Hematopoietic multipotent progenitor cell (in vitro differentiated cells): ENCODE measurements at places on chromosomes 7 and 10.
A peak's percentile ranks its signal among the peaks of the same experiment; 100 is the strongest.

GRCh38 chr10:110279407-110279986 is 25.2 kb downstream of the SMNDC1 start:
- DNase-seq = peak; percentile 29

GRCh38 chr10:96212911-96213310 is 58.5 kb downstream of the BLNK start:
- no peak for DNase-seq

DNA sequence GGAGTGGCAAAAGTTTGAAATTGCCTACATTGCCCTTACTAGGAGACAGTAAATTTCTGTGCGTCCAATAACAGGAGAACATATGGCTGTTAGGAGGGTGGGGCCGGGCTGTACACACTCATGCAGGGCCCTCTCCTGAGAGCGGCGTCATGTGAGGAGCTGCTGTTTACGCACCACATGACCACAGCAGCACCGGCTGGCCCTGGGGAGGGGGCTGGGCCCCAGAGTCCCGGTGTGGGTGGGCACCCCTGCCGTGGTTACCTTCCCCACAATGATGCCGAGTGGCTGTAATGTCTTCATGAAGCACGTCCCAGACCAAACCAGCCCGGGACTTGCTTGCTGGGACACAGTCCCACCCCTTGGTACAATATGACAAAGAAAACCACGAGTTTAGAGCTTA is 308.7 kb downstream of the DNAJB6 start:
- no peak for DNase-seq

DNA sequence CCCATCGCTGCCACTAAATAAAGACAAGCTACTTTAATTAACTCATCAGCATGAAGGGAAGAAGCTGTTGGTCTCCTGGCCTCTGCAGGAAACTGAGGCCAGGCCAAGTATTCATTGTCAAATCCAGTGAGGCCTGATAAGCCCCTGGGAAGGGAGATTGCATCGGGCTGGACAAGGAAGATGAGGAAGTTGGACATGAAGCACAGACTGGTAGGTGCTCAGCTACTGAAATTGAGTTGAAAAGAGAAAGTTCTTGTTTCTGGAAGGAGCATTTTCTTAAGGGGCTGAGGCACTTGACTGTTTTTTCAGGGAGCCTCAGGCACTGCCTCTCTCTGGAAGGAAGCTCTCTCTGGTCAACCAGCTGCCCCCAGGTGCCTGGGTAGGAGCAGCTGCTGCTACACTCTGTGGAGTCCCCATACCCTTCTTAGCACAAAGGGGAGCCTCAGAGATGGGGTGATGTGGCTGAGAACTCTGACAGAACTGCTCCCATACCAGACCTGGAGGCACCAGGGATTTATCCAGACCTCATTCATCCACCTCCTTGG is 90.3 kb upstream of the IKZF1 start:
- no peak for DNase-seq

DNA sequence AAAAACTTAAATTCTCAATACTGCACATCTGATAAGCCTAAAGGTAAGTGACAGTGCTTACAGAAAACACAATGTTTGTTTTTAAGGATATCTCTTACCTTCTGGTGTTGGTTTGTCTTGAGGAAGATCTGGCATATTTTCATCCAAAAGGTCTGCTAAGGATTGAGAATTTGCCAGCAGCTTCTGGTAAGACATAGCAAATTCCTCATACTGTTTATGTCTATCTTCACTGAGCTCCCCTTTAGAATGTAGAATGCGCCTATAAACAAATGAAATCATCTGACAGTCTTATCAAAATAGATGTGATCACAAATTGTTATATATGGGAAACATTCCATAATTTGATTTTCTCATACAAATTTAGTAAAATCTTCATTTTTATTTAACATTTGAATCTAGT is 28.7 kb downstream of the UPF2 start:
- no peak for DNase-seq

- no peak for DNase-seq
Observed at GRCh38 chr10:61589547-61590243, 73.0 kb upstream of the CABCOCO1 start.

DNA sequence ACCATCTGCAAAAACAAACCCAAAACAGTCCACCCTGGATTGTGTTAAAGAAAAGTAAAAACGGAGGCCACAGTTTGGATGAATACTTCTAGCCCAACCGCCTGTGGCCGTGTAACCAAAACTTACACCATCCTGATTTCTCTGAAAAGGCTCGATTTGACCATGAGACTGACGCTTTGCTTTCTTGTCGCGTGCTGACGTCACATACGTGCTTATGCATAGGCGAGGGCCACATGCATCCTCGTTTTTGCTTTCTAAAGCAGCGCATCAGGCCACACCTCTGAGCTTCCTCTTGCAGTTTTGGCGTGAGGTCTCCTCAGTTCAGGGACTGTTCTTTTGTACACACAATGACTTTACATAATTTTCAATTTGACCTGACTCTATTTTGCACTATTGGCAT is 526.6 kb downstream of the GLRX3 start:
- DNase-seq = no peak

GRCh38 chr10:10995120-10995519 is 22.6 kb upstream of the CELF2 start:
- no peak for DNase-seq

GRCh38 chr7:100825215-100825671 is 2.1 kb downstream of the EPHB4 start:
- DNase-seq = no peak

- no peak for DNase-seq
Observed at GRCh38 chr7:92400013-92400412, 47.3 kb upstream of the GATAD1 start.

DNA sequence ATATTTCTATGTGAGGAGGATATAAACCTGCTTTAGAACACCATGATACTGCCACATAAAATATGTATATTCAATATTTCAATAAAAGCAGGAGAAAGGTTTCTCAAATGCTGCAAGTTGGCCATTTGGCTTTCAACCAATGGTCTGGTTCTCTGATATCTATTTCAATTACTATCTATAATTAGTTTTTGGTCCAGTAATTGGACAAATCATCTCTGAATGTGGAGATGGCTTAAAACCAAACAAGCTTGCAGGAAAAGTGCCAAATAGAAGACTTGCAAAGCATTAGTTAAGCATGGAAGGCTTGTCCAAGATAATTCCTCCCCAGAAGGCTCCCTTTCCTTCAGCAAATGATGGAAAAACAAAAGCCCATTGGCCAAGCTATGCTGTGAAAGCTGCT is 140.1 kb downstream of the CPEB3 start:
- DNase-seq = no peak

DNA sequence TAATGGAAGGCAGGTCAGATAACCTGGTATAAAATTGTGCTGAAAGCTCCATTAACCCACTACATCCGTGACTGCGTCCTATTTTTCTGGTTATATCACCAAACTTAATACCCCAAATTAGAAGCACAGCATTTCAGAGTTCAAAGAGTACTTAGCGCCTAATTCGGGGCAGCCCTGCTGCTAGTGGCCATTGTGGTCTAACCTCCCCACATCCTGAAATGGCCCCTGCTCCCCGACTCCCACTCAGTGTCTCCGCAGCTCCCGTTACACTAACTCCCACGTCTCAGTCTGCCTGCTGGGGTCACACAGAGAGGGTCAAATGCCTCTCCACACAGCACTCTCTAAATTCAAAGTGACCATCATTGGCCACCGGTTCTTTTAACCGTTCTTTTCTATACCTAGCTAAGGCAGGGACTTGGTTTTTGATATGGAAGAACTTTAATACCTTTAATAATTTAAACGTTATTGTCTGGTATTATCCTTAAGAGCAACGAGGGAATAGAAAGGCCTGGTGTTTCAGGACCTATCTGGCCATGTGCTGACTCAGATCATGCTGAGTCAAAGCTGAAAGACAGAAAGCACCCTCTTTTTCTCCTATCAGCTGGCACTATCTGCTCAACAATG is 117.1 kb downstream of the KMT2E start:
- no peak for DNase-seq

DNA sequence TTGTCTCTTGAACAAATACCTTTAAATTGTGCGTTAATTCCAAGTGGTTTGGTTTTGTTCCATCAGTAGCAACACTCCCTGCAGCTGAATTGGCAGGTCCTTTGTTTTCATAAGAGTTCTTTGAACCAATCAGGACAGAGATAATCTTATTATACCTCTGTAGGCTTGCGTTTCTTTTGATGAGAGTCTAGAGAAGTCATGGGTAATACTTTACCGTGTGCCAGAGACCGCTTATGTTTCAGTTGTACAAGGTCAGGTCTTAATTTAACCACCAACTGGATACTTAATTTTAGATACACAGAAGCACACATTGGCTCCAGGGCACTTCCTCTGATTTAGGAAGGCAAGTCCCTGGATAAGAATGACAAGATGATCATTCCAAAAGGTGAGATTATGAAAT is at the start of gene ASB15:
ASB15 (plus strand) TSS at position 292 of the 400 bp plus-strand sequence. CDS start 12,682 bp downstream, outside the sequence.
- DNase-seq = no peak

GRCh38 chr7:44617225-44617890 is 10.9 kb downstream of the OGDH start:
- no peak for DNase-seq

GRCh38 chr7:101258243-101258731 is 13.4 kb upstream of the FIS1 start:
- DNase-seq = no peak

GRCh38 chr7:137652721-137653120 is 194.1 kb downstream of the DGKI start:
- no peak for DNase-seq

GRCh38 chr7:37645282-37646050 is 38.1 kb upstream of the GPR141 start:
- no peak for DNase-seq

DNA sequence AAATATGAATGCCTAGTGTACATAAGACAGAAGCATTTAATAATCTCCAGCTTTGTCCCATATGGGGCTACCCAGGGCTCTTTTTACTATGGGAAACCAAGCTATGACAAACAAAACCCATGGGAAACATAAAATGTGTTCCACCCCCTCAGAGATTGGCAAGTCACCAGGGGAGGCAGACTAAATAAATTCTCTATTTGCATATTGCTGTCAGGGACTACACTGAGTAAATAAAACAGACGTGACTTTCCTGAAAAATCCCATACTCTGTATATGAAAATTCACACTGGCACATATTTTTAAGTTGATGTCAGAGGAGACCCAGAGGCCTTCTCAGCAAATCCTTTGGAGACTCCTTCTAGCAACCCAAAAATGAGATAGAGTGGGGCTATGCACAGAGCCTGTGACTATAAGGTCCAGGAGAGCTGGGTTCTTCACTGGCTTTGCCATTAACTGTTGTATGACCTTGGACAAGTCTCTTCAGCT is 44.0 kb upstream of the HPSE2 start:
- DNase-seq = no peak

- peak; percentile 82 for DNase-seq
Observed at GRCh38 chr10:105837951-105838350, 1196.9 kb downstream of the SORCS3 start.

DNA sequence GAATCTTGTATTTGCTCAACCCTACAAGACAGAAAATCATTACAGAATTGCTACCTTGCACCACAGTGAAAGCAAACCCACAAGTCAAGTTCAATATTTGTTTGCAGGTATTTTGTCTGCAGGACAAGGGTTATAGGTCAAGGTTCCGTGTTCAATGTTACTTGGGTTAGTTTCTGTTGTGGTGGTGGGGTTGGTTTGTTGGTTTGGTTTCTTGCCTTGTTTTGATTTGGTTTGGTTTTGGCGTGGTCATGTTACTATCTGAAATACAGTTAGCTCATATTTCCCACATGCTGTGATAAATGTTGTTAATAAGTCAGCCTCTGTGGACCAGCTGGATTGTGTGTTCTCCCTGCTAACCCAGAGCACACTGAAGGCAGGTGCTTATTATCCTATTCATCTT is 75.6 kb upstream of the INSIG1 start:
- DNase-seq = no peak

GRCh38 chr7:123537026-123537642 is 2.7 kb upstream of the IQUB start:
- peak; percentile 66 for DNase-seq

DNA sequence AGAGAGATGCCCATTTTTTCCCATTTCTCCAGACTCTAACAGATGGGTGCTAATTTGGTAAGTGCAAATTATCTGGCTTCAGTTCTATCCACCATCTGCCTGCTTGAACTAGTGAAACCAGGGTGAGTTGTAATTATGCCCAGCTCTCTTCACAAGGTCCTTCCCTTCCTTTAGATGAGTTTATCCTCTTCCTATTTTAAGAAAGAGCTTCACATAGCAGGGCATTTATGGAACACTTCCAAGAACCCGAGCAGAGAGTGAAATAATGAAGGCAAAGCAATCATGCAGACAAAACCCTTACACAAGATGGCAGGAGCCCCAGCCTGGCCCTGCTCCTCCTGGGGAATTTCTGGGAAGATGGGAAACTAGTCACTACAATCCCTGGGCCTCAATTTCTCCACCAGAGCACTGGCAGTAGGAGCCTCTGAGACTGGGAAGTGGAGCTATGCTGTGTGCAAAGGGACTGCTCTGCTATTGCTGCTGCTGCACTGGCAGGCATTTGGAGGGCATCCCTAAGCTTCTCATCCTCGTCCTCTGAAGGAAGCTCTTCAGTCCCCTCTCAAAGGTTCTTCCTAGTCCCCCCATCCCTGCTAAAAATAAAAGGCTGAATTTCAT is 33.7 kb upstream of the PLXNA4 start:
- no peak for DNase-seq
